Stimulated activated CD4-positive, alpha-beta T cell treated with anti-CD3 and anti-CD28 coated beads, Interleukin-1b, Interleukin-23, amount 100 ng/mL, for 24 hours (primary cell): ENCODE measurements at places on chromosomes 2 and 18.

- no peak for DNase-seq
These were observed 53.4 kb downstream of the STK25 start for GRCh38 chr2:241454837-241455485.

DNA sequence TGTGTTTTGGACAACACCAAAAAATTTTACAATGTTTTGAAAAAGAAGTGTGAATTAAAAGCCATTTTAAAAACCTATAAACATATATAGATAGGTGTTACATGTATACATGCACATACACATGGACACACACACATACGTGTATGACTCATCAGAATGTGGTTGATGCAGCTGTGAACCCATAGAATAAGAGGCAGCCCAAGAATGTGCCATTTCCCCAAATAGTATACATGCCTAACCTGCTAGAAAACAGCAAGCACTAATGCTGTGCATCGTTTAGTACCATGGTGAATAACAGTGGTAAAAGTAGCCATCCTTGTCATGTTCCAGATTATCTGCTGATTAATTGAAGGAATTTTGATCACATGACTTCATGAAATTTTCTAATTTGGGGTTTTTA lies 149.0 kb downstream of the DSEL start:
- DNase-seq: no peak

DNA sequence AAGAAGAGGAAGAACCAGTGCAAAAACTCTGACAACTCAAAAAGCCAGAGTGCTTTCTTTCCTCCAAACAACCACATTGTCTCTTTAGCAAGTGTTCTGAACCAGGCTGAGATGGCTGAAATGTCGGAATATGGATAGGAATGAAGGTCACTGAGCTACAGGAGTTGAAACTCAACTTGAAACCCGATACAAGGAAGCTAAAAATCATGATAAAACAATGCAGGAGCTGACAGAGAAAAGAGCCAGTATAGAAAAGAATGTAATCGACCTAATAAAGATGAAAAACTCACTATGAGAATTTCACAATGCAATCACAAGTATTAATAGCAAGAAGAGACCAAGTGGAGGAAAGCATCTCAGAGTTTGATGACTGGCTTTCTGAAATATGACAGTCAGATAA lies 15.0 kb upstream of the EIF2AK3 start:
- DNase-seq: no peak

DNA sequence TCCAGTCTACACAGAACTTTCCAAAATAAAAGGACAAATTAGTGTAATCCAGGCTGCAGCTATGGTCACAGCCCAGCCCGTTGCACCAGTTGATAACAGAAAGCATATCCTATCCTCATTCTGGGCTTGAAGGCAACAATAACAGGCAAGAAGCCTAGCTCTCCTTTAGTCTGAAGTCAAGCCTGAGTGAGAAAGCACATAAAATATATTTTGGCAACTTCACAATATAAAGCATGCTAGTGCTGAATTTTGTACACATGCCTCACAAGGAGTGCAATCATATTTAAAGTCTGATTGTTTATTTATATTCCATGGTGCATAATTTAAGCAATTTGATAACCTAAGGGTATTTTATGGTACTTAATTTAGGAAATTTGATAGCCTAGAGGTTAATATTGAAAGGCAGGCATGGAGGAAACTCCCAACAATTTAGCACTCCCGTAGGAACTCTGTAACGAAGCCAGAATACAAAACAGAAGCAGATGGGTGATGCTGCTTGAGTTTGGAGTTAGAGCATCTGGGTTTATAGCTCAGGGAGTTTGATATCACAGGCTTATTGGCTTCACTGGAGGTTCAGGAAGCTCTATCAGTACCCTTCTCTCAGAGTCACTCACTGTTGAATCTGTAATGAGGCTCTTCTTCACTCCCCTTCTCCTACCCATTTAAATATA lies 1199.1 kb upstream of the GYPC start:
- DNase-seq: no peak

DNA sequence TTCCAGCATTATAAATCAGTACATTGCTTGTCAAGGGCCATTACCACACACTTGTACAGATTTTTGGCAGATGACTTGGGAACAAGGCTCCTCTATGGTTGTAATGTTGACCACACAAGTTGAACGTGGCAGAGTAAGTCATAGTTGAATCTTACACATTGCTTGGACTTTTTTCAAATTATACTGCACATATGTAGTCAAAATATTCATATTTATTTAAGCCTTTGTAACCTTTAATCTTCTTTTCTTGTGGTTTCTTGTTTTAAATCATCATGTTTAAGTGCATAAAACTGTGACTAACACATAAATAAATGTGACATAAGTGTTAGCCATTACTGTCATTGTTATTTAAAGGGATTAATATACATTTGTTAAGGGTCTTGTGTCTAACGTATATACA lies 52.1 kb upstream of the EPB41L5 start:
- no peak for DNase-seq

GRCh38 chr18:79657342-79657996 lies 22.1 kb upstream of the CTDP1 start:
- DNase-seq: no peak

DNA sequence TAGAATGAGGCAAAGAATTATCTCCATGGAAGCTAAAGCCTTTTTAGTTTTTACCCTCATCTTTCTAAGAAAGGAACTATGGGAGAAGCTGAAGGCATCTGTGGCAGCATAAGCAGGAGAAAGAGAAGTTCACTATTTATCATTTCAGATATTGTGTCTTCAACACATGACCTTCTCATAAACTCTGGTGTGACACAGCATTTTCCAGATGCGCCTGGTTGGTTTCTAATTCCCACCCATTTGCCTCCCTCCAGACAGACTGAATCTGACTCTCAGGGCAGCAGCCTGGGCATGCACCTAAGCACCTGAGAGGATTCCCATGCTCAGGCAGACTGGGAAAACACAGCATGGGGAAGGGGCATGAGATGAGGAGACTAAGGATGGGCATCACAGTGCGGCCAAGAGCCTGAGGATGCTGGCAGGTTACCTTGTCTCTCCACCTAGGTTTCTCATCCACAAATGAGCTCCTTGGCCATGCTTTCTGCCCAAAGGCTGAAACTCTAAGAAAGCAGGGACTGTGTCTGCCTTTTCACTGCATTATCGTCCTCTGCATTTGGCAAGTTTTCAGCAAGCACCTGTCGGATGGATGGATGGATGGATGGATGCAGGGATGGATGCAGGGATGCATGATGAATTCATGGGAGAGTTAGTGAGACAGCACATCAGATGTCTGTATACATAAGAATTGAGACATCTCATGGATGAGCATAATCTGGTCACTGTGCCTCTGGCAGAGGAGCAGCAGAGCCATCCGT lies 28.8 kb upstream of the SULT1C4 start:
- no peak for DNase-seq

GRCh38 chr2:121599963-121600651 lies 49.2 kb downstream of the CLASP1 start:
- no peak for DNase-seq

GRCh38 chr2:228516019-228516418 lies 334.5 kb upstream of the SPHKAP start:
- DNase-seq: no peak

DNA sequence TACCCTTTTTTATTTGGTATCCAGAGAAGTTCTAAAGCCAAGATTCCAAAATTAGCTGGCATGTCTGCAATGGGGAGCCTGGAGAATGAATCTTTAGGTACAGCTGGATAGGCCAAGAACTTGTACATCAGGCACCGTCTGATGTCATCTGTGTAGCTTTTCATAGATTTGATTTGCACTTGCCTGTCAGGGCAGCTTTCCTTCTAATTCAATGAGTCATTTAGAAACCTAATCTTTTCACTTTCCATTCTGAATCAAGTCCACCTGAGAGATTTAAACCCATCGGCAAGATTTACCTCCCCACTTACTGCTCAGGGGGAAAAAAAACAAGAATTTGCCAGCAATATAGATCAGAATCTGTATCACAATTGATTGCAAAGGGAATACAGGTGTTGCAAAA lies 60.9 kb upstream of the ACAA2 start:
- no peak for DNase-seq

DNA sequence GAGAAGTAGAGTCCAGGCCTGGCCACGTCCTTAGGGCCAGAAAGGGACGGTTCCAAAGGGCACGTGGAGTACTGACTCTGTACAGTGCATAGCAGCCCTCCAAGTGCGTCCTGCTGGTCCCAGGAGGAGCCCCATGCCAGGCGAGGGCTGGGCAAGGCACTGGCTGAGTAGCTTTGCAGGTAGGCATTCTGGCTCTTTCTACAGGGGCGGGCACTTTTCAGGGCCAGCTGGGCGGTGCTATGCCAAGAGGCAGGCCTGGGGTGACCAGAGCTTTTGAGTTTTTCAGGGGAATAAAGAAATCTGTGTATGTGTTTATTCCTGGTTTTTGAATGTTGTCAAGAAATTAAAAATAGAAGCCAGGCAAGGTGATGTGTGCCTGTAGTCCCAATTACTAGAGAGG lies 15.4 kb upstream of the GLI2 start:
- no peak for DNase-seq

DNA sequence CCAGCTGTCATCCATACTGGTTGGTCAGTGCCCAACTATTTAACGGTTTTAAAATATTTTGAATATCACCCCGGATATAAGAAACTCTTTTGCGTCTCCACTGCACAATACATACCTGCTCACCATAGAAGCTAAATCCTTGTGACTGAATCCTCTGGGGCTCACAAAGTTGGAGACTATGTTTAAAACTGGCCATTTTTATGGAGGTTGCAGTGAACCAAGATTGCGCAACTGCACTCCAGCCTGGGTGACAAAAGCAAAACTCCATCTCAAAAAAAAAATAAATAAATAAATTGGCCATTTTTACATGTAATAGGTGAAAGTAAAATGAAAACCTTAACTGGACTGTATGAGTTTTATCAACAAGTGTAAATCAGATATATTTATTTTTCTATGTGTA lies 55.6 kb upstream of the TMEM17 start:
- no peak for DNase-seq

DNA sequence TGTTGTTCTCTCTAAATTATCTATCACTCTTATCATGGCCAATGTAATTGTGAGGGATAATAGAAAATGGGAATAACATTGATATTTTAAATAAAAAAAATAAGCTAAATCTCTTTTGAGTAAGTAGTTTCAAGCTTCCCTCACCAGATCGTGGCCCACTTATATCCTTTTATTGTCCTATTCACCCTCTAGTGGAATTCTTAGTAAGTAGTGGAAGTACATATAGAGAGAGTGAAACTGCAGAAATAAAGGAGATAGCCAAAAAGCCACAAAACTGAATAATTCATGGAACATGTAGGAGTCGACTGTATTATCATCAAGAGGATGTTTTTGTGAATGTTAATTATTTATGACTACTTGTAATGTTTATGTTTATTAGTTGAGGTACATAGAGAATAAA lies 66.1 kb upstream of the DTNA start:
- DNase-seq: no peak

- DNase-seq: no peak
These were observed 198.5 kb downstream of the SP3 start for GRCh38 chr2:173766537-173767289.

- no peak for DNase-seq
These were observed 407.7 kb upstream of the SLC8A1 start for GRCh38 chr2:40859617-40860016.

GRCh38 chr18:22703883-22704585 lies 229.1 kb upstream of the RBBP8 start:
- no peak for DNase-seq

DNA sequence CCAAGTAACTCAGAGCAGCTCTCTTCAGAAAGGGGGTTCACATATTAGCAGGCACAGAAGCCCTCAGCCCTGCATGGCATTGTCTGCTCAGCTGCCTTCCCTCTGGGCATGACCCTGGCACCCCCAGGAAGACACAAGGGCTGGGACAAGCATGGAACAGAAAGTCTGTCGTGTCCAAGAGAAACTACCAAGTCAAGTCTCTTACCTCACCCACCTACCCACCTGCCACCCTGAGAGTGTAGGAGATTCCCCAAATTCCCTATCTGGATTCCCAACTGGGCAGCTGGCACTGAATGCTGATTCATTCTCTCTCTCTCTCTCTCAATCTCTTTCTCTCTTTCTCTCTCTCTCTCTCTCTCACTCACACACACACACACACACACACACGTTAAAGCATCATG lies 21.6 kb downstream of the SMAD7 start:
- no peak for DNase-seq

DNA sequence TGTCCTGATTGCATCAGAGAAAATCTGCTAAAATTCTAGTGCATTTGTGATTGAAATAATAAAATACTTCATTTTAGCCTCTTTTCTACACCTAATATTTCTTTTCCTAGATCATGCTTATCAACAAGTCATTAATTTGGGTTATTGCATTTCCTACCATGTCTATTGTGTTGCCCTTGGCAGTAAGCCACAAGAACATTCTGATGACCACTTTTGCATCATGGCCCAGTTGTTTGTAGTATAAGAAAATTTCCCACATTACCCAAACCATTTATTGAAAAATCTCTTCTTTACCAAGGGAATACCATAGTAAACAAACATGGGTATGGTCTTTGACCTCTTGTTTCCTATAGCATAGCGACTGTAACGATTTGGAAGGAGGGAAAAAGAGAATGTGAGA lies 76.3 kb downstream of the R3HDM1 start:
- DNase-seq: no peak

- no peak for DNase-seq
These were observed 57.6 kb downstream of the MYOM1 start for GRCh38 chr18:3162181-3162580.

GRCh38 chr2:102442967-102443828 lies 20.2 kb downstream of the IL18RAP start:
- no peak for DNase-seq

DNA sequence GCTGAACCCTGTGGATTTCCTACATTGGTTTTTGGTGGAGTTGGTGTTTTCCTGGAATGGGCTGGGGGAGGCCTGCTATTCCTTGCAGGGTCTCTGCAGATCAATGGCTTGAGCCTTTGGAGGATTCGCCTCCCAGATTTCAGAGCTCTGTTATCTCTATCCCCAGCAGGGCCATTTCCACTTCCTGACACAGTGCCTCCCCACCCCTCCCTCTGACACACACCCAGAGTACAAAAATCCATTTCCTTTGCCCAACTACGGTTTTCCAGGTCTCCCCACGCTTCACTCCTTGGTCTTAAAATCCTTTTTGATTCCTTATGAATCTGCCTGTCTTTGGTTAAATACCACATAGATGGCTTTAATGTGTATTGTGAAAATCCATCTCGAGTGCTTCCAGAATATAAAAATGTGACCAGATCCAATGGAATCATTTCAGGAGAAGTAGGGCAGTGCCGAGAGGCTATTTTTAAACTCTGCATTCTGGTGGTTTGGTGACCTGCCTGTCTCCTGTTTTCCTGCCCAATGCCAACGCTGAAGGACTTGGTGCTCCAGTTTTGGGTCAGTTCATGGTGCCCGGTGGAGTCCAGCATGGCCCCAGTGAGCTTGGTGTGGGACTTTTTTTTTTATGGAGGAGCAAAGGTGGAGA lies 60.9 kb downstream of the ARL4C start:
- DNase-seq: no peak

GRCh38 chr2:1494906-1495305 lies 81.6 kb downstream of the TPO start:
- no peak for DNase-seq

- DNase-seq: no peak
These were observed 105.0 kb downstream of the SH3BP4 start for GRCh38 chr2:235056768-235057167.

GRCh38 chr2:58006952-58007284 lies 39.7 kb upstream of the VRK2 start:
- DNase-seq: no peak
